ENCODE measurements at places on chromosomes 2 and 18. TPM values are rescaled to one million over a fixed set of nuclear protein-coding genes. Genes with fewer than 3 reads are reported as not detected.

DIPK1C gene
- total RNA-seq = not detected

FZD7 gene
- 0.12 TPM for total RNA-seq

GKN2 gene
- not detected for total RNA-seq

L3MBTL4 gene
- 0.33 TPM for total RNA-seq

TYW5 gene
- 8.5 TPM for total RNA-seq

ACKR3 gene
- total RNA-seq = 5.4 TPM

DSC2 gene
- not detected for total RNA-seq

DNA sequence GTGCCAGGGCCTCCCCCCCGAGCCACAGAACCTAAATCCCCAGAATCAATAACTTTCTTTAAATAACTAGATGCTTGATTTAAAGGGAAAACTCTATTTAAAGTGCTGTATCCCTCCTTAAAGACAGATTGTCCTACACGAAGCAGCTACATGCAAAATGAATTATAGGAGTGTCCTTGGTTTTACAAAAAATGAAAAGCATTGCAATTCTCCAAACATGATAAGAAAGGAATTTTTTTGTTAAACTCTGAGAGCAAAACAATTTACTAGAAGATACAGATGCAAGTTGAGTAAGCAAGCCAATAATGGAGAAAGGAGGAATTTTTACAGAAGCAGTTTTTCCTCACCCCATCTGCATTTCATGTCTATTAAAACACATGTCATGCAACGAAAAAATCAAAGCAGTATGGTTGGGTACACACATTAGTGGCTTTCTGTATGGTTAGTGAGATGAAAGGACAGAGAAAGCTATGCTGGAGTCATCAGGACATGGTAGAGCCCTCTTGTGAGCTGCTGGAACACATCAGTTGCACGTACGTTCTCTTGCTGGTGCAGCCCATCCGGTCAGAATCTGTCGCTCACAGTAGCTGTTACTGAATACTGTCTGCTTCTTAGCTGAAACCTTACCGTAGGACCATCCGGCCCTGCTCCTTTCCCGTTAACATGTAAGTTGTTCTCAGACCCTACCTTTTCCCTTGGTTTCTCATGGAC is 25.9 kb upstream of the STEAP3 start:
- no peak overlapping the region for H3K27ac ChIP-seq
- H3K27me3 ChIP-seq = peaks cover 7% of the 10 kb centered on the region
- no peaks in the 10 kb centered on the region for H3K36me3 ChIP-seq
- H3K4me1 ChIP-seq = no peaks in the 10 kb centered on the region
- H3K4me3 ChIP-seq = no peak overlapping the region

- no peak for DNase-seq
- H3K4me1 ChIP-seq = no peaks in the 10 kb centered on the region
- H3K4me3 ChIP-seq = no peak overlapping the region
- no peaks in the 10 kb centered on the region for H3K27me3 ChIP-seq
These were observed 219.6 kb downstream of the CELF4 start for GRCh38 chr18:37346048-37346447.

- H3K4me3 ChIP-seq = no peak overlapping the region
- peaks cover 2% of the 10 kb centered on the region for H3K27me3 ChIP-seq
- no peak for DNase-seq
- H3K4me1 ChIP-seq = no peaks in the 10 kb centered on the region
These were observed 39.6 kb downstream of the INHBB start for GRCh38 chr2:120385355-120386127.

GRCh38 chr2:216082805-216083204 is 1.1 kb downstream of the TMEM169 start:
- H3K4me1 ChIP-seq = peaks cover 59% of the 10 kb centered on the region
- peak overlapping the region; percentile 93 for H3K4me3 ChIP-seq
- peaks cover 11% of the 10 kb centered on the region for H3K36me3 ChIP-seq
- H3K27ac ChIP-seq = peak overlapping the region; percentile 94
- no peak for DNase-seq

- DNase-seq = no peak
- H3K27me3 ChIP-seq = no peaks in the 10 kb centered on the region
- no peak overlapping the region for H3K4me3 ChIP-seq
- H3K27ac ChIP-seq = no peak overlapping the region
These were observed 74.1 kb downstream of the ATP8B1 start for GRCh38 chr18:57728941-57729511.

- peaks cover 6% of the 10 kb centered on the region for H3K27me3 ChIP-seq
- no peak overlapping the region for H3K27ac ChIP-seq
- H3K4me1 ChIP-seq = peaks cover 5% of the 10 kb centered on the region
- no peak for DNase-seq
- H3K4me3 ChIP-seq = no peak overlapping the region
These were observed 91.0 kb downstream of the ITGB1BP1 start for GRCh38 chr2:9332136-9332852.

GRCh38 chr2:30732376-30732775 is 74.9 kb downstream of the CAPN13 start:
- H3K36me3 ChIP-seq = no peaks in the 10 kb centered on the region
- no peak overlapping the region for H3K27ac ChIP-seq
- peaks cover 1% of the 10 kb centered on the region for H3K27me3 ChIP-seq
- DNase-seq = no peak

GRCh38 chr18:2960983-2961696 is 51.8 kb downstream of the LPIN2 start:
- H3K27ac ChIP-seq = peak overlapping the region; percentile 97
- DNase-seq = no peak
- peaks cover 87% of the 10 kb centered on the region for H3K4me1 ChIP-seq
- no peaks in the 10 kb centered on the region for H3K27me3 ChIP-seq

GRCh38 chr2:218394298-218395089 is 5.2 kb upstream of the CTDSP1 start:
- H3K4me3 ChIP-seq = no peak overlapping the region
- peak overlapping the region; percentile 74 for H3K27ac ChIP-seq
- peak; percentile 27 for DNase-seq
- peaks cover 10% of the 10 kb centered on the region for H3K36me3 ChIP-seq
- H3K4me1 ChIP-seq = peaks cover 34% of the 10 kb centered on the region
- no peaks in the 10 kb centered on the region for H3K27me3 ChIP-seq

- no peak overlapping the region for H3K4me3 ChIP-seq
- no peak overlapping the region for H3K27ac ChIP-seq
- peaks cover 8% of the 10 kb centered on the region for H3K36me3 ChIP-seq
These were observed 11.4 kb upstream of the TMEM18 start for GRCh38 chr2:688504-689076.

DNA sequence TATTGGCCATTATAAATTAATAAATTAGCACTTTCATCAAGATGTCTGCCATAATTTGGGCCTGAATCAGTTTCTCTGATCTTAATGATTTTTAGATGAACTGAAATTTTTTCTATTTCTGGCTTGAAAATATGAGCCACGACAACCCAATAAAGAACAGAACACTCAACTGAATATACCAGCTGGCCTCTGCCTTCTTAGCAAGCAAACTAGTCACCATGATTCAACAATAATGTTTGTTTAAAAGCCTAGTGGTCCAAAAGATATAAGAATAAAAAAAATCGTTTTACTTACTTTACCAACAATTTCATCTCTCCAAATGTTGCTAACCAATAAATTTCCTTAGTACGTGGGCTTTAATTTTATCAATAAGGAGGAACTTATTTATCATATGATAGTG is 66.7 kb upstream of the TTN start:
- no peak for DNase-seq
- no peak overlapping the region for H3K27ac ChIP-seq
- H3K36me3 ChIP-seq = peaks cover 4% of the 10 kb centered on the region
- H3K4me1 ChIP-seq = peaks cover 27% of the 10 kb centered on the region
- no peak overlapping the region for H3K4me3 ChIP-seq
- H3K27me3 ChIP-seq = no peaks in the 10 kb centered on the region

DNA sequence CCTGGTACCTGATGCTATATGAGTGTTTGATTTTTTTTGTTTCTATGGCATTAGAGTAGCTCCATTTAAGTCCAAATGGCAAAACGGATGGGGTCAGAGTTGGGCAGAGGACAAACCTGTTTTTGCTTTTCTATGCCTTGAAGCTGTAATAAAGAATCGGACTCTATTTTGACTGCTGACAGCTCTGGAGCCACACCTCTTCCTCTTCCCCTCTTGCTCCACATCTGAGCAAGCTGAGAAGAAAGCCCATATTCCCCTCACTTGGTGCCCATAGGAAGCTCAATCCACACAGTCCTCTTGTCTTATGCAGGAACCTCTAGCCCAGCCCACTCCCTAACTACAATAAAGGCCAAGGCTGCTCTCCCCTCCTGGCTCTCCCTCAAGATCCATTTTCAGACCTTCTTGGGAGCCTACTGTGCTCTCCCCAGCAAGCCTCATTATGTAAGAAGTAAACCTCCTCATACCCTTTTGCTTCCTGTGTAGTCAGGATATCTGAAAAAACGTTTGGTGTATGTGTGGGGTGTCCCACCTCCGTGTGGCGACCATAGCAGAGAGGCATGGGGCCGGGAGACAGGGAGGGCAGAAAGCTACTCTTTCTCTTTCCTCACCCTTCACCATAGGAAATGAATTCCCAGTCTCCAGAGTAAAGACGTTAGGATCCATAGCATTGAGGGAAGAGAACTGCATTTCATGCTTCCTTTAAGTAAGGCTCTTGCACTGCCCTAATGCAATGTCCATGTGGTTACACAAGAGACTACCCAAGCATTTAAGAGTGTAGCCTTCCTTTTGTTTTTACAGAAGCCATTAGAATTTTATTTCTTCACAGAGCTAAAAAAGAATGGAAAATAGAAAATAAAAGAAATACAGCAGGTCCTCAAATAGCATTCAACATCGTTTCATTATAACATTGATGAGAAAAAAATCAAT is 41.9 kb upstream of the RAPGEF4 start:
- no peak overlapping the region for H3K27ac ChIP-seq
- no peak overlapping the region for H3K4me3 ChIP-seq

- DNase-seq = no peak
- H3K36me3 ChIP-seq = peaks cover 1% of the 10 kb centered on the region
- peaks cover 9% of the 10 kb centered on the region for H3K27me3 ChIP-seq
- no peak overlapping the region for H3K27ac ChIP-seq
- H3K4me3 ChIP-seq = no peak overlapping the region
These were observed 2.8 kb upstream of the SULT6B1 start for GRCh38 chr2:37191253-37191652.

- H3K27me3 ChIP-seq = peaks cover 2% of the 10 kb centered on the region
- DNase-seq = no peak
- no peaks in the 10 kb centered on the region for H3K36me3 ChIP-seq
- H3K27ac ChIP-seq = no peak overlapping the region
These were observed 65.7 kb downstream of the MCFD2 start for GRCh38 chr2:46849721-46850556.

DNA sequence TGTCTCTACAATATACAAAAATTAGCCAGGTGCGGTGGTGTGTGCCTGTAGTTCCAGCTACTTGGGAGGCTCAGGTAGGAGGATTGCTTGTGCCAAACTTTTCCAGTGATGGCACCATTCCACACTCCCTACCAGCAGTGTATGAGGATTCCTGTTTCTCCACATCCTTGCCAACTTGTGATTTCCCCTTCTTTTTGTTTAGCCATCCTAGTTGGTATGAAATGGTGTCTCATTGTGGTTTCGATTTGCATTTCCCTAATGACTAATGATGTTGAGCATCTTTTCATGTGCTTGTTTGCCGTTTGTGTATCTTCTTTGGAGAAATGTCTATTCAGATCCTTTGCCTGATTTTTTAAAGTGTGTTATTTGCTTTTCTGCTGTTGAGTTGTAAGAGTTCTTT is 41.0 kb downstream of the EPB41L5 start:
- DNase-seq = no peak
- no peak overlapping the region for H3K4me3 ChIP-seq
- H3K4me1 ChIP-seq = no peaks in the 10 kb centered on the region
- no peaks in the 10 kb centered on the region for H3K27me3 ChIP-seq
- no peak overlapping the region for H3K27ac ChIP-seq

- DNase-seq = no peak
- no peaks in the 10 kb centered on the region for H3K4me1 ChIP-seq
- no peak overlapping the region for H3K27ac ChIP-seq
- H3K27me3 ChIP-seq = peaks cover 3% of the 10 kb centered on the region
- H3K4me3 ChIP-seq = no peak overlapping the region
- H3K36me3 ChIP-seq = no peaks in the 10 kb centered on the region
These were observed 136.6 kb upstream of the GLI2 start for GRCh38 chr2:120599072-120599471.

DNA sequence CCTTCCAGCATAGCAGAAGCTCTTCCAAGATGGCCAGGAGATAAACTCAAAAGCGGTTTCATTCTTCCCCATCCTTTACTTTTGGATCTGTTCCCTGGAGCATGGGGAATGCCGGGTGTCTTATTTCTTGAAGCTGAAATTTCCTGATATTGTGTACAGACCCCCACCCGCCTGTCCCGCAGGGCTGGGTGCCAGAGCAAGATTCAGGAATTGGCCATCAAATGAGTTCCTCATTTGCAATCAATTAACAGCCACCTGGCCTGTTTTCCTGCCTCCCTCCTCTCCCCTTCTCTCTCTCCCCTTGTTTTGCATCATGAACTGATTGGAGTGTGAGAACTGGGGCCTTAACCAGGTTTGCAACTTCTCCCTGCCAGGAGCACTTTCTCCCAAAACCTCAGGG is 202.1 kb downstream of the SH3RF3 start:
- H3K27me3 ChIP-seq = peaks cover 20% of the 10 kb centered on the region
- H3K4me3 ChIP-seq = no peak overlapping the region
- no peaks in the 10 kb centered on the region for H3K36me3 ChIP-seq
- no peak overlapping the region for H3K27ac ChIP-seq

DNA sequence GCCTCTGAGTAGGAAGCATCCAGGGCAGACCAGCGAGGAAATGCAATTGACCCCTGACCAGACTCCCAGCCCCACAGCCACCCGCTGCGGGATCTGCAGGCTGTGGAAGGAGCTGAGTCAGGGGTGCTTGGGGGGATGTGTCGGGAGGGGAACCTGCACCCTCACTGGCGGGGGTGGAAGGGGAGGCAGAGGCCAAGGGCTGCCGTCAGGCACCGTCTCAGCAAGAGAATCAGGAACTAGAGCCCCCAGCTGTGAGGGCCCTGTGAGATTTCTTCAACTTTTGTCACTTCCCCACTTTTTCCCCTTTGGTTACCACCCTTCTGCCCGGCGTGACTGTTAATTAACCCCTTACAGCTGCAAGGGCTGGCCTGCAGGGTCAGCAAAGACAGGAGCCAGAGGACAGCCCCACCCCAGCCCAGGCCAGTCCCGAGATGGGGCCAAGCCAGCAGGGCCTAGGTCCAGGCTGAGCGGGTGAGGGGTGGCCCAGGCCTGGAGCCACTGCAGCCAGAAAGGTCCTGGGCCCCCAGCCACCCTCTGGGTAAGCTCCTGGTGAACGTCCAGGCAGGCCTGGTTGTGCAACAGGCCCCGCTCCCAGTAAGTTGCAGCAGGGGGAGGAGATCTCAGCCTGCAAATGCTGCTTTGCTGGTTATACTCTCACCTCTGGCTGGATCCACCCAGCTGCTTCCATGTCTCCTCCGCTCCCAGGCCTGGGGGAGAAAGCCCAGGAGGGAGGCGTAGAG is 147.0 kb upstream of the ID2 start:
- H3K27me3 ChIP-seq = no peaks in the 10 kb centered on the region
- H3K27ac ChIP-seq = no peak overlapping the region
- H3K4me3 ChIP-seq = no peak overlapping the region
- H3K36me3 ChIP-seq = no peaks in the 10 kb centered on the region
- no peak for DNase-seq
- H3K4me1 ChIP-seq = peaks cover 28% of the 10 kb centered on the region

GRCh38 chr2:75256485-75256884 is 57.2 kb upstream of the TACR1 start:
- no peak for DNase-seq
- H3K4me3 ChIP-seq = no peak overlapping the region
- H3K36me3 ChIP-seq = no peaks in the 10 kb centered on the region
- no peaks in the 10 kb centered on the region for H3K27me3 ChIP-seq
- no peak overlapping the region for H3K27ac ChIP-seq

All from activated CD4-positive, alpha-beta T cell treated with anti-CD3 and anti-CD28 coated beads, Interleukin-2, amount 10 ng/mL, durations not matched to agents 7 days and 5 days (primary cell).